ENCODE measurements at places on chromosomes 7 and 10.

- no peak for DNase-seq
Observed at GRCh38 chr7:107173191-107173590, 4.4 kb downstream of the HBP1 start.

DNA sequence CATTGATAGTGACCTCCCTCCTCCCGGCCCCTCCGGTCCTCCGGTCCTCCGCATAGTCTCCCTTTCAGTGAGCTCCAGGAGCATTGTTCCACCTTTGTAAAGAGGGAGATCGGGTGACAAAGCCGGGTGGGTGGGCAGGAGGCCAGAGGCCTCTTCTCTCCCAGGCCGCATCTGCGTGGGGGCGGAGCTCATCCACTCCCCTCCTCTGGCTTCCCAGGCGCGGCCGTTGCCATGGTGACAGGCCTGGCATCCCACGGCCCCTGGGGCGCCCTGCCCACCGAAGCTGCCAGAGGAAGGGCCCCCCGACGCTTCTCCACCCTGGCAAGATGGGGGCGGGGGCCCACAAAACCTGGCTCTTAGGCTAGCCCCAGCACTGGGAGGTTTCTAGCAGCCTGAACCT, 4.4 kb upstream of the FZD9 start:
- DNase-seq = no peak

- no peak for DNase-seq
Observed at GRCh38 chr10:123637326-123637880, 28.8 kb upstream of the GPR26 start.

GRCh38 chr10:71589617-71590551, 129.7 kb downstream of the C10orf105 start:
- DNase-seq = no peak

GRCh38 chr7:77542895-77543294, 5.8 kb downstream of the PTPN12 start:
- DNase-seq = no peak

GRCh38 chr7:11579141-11579540, 252.9 kb downstream of the THSD7A start:
- no peak for DNase-seq

- no peak for DNase-seq
Observed at GRCh38 chr7:22121702-22122474, 176.2 kb upstream of the CDCA7L start.

DNA sequence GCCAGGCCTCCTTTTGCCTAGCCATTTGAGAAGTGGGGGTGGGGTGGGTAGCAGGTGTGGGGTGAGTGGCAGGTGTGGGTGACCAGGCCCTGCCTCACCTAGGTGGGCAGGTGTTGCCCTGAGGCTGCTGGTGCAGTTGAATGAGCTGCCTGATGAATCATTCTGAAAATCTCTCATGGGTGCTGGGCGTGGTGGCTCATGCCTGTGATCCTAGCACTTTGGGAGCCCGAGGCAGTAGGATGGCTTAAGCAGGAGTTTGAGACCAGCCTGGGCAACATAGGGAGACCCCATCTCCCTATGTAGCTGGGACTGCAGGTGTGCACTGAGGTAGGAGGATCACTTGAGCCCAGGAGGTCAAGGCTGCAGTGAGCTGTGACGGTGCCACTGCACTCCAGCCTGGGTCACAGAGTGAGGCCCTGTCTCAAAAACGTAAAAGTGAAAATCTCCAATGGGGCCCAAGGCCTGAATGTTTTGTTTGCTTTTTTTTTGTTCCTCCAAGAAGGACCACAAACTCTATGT, 17.7 kb downstream of the TSPAN14 start:
- DNase-seq = no peak

GRCh38 chr7:85074992-85075391, 111.9 kb downstream of the SEMA3D start:
- no peak for DNase-seq
